ENCODE measurements at places on chromosomes 11 and 22. TPM values are rescaled to one million over a fixed set of nuclear protein-coding genes. Genes with fewer than 3 reads are reported as not detected.

GRCh38 chr22:31344578-31345330 is 1.4 kb downstream of the PATZ1 start:
- peak; percentile 72 for DNase-seq

GRCh38 chr11:13763341-13763740 is 94.9 kb downstream of the FAR1 start:
- no peak for DNase-seq

DNA sequence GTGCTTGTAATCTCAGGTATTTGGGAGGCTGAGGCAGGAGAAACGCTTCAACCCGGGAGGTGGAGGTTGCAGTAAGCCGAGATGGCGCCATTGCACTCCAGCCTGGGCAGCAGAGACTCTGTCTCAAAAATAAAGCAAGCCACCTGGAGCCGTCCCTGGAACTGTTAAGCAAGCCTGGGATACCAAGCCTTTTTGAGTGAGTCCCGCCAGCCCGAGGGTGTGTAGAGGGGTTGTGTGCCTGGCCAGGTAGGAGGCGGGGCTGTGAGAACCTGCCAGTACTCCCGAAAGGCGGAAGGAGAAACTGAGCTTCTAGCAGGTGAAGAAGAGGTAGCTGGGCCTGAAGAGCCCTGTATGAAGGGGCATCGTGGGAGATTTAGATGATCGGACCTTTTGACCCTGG is 52.4 kb downstream of the TRIOBP start:
- no peak for DNase-seq

DNA sequence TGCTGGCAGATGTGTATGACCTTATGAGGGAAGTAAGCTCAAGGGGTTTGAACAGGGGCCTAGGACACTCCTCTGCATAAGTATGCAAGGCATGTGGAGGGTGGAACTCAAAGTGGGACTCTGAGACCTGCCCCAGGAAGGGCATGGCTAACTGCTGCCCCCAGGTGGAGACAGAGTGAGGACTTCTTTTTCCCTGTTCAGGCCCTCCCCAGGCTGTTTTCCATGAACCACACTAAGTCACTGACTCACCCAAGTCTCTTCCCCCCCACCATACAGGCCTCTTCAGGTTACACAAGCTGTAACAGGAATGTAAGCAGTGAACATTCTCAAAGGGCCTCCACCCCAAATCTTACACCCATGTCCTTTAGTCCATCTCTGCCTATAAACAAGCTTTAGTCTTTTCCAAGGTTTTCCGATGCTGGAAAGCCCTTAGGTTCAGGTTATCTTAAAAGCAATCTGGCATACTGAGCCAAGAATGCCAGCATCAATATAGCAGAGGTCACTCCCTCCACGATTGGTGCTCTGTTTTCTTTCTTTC is 13.1 kb downstream of the EEF1G start:
- DNase-seq, result peak; percentile 75

LRRC55 gene
- total RNA-seq, result 0.19 TPM

SLCO2B1 gene
- 65.6 TPM for total RNA-seq

Data from mucosa of descending colon (tissue), 3 donors.